8988T (cell line): ENCODE measurements at places on chromosomes 5 and 9.

DNA sequence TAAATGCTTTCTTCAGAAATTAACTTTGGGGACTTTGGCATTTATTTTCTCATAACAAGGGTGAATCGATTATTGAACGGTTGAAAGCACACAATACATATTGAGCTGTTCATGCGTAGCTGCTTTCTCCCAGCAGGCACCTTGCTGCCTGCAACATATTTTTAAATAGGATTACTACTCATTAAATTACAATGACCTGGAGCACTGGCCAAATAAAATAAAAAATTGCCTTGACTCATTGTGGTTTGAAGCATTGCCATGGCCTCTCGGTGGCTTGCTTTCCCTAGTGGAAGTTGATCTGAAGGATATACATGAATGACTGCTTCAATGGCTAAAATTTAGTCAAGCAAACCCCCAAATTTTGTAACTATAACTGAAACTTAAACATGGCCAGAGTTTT, 181.6 kb upstream of the NUDT12 start:
- no peak for DNase-seq

GRCh38 chr9:89309166-89309565, 1.8 kb upstream of the CKS2 start:
- no peak for DNase-seq

- DNase-seq = no peak
Observed at GRCh38 chr5:84253946-84254345, 130.7 kb downstream of the EDIL3 start.

- DNase-seq = no peak
Observed at GRCh38 chr5:12668564-12668963, 764.3 kb upstream of the CTNND2 start.

- no peak for DNase-seq
Observed at GRCh38 chr5:37662789-37663485, 176.9 kb downstream of the GDNF start.

DNA sequence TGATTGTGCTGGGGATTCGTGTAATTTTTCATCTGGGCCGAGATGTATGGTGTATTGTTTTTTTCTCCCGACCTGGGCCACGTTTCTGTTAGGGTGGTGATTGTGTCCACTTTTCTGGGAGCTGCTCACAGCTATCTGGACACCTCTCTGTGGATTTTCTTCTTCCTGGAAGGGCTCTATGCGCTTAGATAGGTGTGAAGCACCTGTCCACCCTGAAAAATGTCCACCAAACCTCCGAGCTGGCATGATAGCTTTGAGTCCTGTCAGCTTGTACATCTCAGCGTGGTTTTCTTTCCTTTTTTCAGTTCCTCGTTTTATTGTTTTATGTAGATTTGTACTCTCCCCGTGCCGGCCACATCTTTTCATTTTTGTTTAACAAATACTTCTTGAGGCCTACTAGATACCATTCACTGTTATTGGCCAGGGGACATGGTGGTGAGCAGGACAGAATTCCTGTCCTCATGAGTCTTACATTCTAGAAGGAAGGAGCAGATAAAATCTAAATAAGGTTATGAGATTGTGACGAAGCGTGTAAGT, 1.1 kb downstream of the UGCG start:
- DNase-seq = no peak

DNA sequence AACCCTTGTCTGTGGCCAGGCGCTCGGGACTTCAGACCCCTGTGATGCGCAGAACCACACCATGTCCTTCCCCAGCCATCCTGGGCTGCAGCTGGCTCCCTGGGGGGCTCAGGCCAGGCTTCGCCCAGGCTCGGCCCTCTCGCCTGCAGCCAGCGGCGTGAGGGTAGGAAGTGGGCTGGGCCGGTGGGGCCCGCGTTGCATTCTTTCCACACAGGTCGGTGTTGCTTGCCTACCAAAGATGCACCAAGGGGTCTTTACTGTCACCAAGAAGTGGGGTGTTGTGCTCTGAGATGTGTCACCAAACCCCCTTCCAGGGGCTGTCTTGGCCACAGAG, 48.3 kb upstream of the RNF130 start:
- DNase-seq = no peak

DNA sequence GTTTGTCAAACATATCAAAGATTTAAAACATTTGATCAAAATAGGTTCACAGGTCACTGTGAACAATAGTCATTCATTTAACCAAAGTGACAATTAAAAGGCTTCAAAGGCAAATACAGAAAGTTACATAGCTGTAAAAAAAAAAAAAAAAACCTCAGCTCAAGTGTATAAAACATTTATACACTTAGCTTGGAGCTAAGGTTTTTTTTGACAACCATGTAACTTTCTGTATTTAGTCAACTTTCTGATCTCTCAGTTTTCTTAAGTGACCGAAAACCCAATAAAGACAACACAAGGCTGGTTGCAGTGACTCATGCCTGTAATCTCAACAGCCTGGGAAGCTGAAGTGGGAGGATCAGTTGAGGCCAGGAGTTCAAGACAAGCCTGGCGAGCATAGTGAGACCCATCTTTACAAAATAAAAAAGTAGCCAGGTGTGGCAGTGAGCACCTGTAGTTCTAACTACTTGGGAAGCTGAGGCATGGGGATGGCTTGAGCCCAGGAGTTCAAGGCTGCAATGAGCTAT, 16.4 kb upstream of the UBTD2 start:
- DNase-seq = no peak

DNA sequence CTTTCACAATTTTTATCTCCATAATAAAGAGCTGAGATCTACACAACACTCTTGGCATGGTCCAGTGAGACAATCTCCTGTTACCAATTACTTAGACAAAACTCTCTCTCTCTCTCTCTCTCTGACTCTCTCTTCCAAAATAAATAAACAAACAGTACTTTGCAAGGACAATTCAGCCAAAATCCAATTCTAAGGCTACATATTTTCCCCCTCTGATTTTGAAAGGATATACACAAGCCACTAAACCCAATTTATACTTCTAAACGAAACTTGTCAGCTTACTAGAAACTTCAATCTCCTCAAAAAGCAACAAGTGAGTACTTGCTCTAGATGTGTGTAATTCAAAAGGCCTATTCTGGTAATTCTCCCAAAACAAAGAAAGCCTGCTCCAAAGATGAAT, 26.3 kb upstream of the TNPO1 start:
- DNase-seq = no peak

DNA sequence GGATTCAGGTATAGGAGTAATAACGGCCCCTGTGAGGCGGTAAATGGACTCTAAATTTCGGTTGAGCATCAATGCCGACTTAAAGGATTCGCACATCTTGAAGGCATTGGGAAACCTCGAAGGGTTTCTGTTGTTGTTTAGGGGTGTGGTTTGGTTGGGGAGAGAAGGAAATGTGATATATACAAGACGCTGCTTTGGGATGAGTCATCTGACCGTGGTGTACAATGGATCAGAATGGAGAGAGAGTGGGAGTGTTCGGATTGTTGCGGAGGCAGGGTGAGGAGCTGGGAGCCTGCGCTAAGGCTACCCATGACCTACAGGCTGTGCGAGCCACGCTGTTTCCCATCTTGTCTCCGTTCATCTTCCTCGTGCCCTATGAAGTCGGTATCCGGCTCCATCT, 60.4 kb upstream of the ERCC6L2 start:
- no peak for DNase-seq

GRCh38 chr5:123549256-123549904, 37.4 kb downstream of the CSNK1G3 start:
- no peak for DNase-seq

- DNase-seq = no peak
Observed at GRCh38 chr9:107229241-107229741, 53.8 kb upstream of the RAD23B start.

DNA sequence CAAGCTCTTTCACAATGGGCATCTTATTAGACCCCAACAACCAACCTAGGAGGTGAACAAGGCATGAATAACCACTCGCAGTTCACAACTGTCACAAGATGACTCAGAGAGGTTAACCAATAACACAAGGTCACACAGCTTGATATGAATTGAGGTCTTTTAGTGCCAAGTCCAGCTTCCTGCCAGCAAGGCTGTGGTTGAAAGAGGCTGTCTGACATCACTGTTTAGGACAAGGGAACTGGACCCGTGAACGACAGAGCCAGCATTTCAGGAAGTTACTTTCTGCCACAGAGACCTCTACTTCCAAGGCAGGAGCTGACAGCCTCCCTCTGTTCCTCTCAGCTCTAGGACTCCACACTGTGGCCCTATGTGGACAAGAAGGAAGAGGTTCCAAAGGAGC, 53.4 kb upstream of the ALDH1B1 start:
- DNase-seq = no peak

DNA sequence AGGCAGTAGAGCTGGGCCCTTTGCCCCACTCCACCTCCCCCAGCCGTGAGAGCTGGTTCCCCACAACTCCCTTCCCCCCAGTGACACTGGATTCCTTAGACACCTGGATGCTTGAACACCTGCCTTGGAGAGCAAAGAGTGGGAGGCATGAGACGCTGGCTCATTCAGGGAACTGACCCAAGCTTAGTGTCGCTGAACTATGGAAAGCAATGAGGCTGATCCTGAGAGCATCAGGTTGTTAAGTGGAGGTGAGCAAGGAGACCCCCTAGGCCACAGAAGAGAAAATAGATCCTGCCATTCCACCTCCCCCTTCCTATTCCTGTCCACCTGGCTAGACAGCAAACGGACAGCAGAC, 2.0 kb downstream of the CCL19 start:
- DNase-seq = no peak

- peak; percentile 36 for DNase-seq
Observed at GRCh38 chr9:116589392-116590354, 97.4 kb upstream of the TRIM32 start.

DNA sequence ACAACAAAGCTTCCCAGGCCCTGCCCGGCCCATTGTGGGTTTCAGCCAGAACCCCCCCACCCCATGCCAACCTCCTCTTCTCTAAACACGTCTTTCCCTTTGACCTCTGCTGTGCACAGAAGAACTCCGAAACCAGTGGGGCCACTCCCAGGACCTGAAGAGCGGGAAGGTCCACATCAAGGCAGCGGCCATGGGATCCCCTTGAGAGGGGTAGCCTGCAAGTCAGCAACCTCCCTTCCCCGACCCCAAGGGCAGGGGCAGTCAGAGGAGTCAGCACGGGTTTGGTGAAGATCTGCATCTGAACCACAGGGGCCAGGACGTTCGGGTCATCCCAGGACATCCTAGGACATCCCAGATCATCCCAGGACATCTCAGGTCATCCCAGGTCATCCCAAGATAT, 379.9 kb upstream of the IRX4 start:
- no peak for DNase-seq

- no peak for DNase-seq
Observed at GRCh38 chr9:115137526-115137925, 19.6 kb upstream of the TNC start.

GRCh38 chr5:16889203-16889971, 46.7 kb downstream of the MYO10 start:
- DNase-seq = no peak

- DNase-seq = no peak
Observed at GRCh38 chr5:179916523-179916922, 8.8 kb upstream of the TBC1D9B start.

DNA sequence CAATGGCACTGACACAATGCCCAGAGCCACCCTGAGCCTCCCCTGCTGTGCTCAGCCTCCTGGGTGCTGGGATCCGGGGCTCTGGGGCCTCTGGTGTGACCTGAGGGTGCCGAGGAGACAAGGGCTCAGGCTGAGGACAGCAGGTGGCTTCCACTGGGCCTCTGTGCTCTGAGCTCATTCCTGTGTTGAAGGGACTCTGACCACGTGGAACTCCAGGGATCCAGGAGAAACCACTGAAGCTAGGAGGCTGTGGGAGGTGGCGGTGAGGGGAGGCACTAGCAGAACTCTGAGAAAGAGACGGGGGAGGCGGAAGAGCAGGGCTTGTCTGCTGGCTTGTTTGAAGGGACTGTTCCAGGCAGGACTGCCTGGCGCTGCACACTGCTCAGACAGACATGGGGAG, 318.7 kb upstream of the IRX1 start:
- no peak for DNase-seq

DNA sequence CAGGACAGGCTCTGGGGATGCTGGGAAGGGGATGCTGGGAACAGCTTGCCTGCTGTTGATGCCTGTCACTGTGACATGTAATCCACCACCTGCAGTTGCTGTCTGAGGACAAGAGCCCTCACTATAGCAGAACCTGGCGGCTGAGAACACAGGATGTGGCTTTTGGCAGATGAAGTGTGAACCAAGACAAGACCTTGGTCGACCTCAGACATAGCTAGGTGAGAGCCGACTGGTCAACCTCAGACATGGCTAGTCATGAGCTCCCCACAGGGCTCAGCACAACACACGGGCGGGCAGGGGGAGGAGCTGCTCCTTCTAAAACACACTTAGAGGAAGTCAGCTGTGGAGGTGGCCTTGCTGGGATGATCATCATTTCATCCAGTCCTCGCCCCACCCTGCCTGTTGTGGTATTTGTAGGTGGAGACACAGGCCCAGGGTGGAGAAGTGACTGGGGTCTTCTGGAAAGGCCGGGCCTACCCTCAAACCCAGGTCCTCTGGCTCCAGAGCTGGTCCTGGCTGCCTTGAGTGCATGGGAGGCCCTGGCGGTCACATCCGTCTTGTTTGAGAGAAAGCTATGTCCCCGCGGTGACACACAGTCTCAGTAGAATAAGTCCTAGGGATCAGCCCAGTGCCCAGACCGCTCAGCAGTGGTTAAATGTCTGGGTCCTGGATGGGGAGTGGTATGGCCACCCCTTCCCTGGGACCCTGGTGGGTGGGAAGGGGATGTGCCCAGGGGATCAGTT, 6.1 kb downstream of the SUSD3 start:
- no peak for DNase-seq

DNA sequence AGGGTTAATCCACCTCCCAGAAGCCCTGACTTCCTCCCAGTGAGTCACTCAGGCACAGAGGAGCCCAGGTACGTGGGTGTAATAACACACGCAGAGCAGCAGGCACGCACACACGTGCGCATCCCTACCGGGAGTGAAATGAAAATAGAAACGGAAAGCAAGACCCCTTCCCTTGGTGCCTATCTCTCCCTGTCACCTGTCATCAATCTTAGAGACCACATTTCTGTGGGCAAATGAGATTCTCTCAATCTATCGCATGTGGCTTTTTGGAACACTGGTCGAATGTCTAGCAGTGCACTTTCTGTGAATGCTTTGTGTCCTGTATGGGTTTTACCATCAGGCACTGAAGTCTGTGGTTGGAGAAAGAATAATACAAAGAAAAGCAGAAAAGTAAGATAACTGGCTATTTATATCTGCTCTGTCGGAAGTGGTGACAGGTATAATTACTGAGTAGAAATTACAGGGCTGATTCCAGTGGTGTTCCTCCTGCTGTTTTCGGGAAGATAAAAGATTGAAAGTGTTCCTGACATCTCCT, 137.7 kb upstream of the GRIA1 start:
- DNase-seq = no peak
